ENCODE measurements at places on chromosomes 2 and 18.

DNA sequence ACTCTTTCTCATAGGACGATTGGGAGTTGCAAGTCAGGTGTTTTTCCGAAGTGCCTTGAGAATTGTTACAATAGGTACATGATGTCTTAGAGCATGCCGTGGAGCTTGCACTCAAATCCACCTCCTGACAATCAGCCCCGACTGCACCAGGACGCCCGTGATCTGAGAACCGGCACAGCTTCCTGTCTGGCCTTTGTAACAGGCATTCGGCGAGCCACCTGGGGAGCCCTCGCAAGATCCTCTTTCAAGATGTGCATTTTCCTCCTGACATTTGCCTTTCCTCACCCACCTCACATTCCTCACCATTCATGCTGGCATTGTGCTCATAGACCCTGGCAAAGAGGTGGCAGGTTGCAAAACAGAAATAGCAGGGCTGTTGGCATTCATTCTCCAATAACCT lies 427.3 kb downstream of the GALR1 start:
- DNase-seq: peak; percentile 12

GRCh38 chr18:53796040-53796729 lies 428.3 kb downstream of the MBD2 start:
- DNase-seq: no peak

- DNase-seq: no peak
Observed at GRCh38 chr18:60577457-60577856, 204.9 kb upstream of the MC4R start.

DNA sequence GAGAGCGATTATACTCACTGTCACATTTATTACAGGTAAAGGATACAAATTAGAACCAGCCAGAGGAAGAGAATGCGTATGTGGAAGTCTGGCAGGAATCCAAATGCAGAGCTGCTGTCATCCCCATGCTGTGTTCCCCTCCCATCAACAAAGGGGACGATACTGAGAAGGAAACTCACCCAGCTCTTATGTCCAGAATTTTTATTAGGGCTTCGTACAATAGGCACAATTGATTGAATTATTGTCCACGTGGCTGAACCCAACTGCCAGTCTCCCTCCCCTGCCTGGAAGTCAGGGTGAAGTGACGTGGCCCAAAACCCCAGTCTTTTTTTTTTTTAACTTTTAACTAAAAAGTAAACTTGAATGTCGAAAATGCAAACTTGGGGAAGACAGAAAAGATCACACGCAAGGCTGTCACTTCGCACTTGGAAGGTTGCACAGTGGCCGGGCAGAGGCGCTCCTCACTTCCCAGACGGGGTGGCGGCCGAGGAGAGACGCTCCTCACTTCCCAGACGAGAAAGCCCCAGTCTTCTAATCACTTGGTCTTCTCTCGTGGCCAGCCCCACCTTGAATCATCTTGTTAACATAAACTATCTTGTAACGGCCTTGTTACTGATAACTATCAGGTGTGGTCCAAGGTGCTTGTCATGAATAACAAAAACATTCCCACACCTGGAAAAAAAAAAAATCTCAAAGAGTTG lies 40.0 kb upstream of the ITSN2 start:
- DNase-seq: no peak

- DNase-seq: no peak
Observed at GRCh38 chr2:5020116-5020875, 671.9 kb upstream of the SOX11 start.

GRCh38 chr2:42922293-42922692 lies 129.9 kb upstream of the HAAO start:
- DNase-seq: no peak

DNA sequence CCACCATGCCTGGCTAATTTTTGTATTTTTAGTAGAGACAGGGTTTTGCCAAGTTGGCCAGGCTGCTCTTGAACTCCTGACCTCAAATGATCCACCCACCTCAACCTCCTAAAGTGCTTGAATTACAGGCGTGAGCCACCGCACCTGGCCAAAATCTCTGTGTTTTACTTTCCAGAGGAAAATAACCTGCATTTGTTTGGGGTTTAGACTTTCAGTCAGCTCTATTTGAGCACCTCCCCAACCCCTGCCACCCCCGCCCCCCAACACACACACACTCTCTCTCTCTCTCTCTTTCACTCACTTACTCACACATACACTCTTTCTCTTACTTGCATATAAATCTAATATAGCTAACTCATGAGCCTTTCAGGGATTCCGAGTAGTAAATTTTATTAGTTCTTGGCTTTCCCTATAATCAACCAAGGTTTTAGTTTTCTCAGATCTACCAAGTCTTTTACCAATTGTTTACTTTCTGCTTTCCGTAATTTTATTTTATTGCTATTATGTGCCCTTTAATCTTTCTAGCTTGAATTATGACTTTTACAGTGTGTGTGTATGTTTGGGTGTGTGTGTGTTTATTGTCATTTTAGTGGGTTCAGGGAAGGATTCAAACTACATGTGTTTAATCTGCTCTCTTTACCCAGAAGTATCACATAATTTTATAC lies 24.5 kb downstream of the MFSD6 start:
- no peak for DNase-seq

GRCh38 chr2:174106736-174107135 lies 141.6 kb upstream of the SP3 start:
- no peak for DNase-seq

DNA sequence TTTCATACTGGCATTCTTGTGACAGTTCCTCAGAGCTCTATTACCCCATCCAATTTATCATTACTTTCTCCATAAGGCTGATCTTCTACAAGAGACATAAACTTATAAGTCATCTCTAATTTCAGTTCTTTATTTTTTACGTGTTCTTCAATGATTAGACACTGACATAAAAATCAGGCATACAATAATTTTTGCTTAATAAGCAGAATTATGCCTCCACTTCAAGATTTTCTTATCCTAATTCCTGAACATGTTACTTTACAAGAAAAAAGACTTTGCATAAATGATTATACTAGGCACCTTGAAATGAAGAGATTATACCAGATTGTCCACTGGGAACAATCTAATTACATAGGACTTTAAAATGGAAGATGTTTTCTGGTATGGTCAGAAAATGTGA lies 1304.5 kb upstream of the SLC39A10 start:
- DNase-seq: no peak

All from ELF-1 (cell line).